ENCODE measurements at places on chromosomes 5 and 9. TPM values are rescaled to one million over a fixed set of nuclear protein-coding genes. Genes with fewer than 3 reads are reported as not detected.

GRCh38 chr9:22373636-22374035 lies 73.0 kb upstream of the DMRTA1 start:
- no peak for DNase-seq

The MELK gene
- total RNA-seq = 26.5 TPM

- DNase-seq = no peak
These were observed 17.0 kb upstream of the ADAM19 start for GRCh38 chr5:157592594-157592993.

DNA sequence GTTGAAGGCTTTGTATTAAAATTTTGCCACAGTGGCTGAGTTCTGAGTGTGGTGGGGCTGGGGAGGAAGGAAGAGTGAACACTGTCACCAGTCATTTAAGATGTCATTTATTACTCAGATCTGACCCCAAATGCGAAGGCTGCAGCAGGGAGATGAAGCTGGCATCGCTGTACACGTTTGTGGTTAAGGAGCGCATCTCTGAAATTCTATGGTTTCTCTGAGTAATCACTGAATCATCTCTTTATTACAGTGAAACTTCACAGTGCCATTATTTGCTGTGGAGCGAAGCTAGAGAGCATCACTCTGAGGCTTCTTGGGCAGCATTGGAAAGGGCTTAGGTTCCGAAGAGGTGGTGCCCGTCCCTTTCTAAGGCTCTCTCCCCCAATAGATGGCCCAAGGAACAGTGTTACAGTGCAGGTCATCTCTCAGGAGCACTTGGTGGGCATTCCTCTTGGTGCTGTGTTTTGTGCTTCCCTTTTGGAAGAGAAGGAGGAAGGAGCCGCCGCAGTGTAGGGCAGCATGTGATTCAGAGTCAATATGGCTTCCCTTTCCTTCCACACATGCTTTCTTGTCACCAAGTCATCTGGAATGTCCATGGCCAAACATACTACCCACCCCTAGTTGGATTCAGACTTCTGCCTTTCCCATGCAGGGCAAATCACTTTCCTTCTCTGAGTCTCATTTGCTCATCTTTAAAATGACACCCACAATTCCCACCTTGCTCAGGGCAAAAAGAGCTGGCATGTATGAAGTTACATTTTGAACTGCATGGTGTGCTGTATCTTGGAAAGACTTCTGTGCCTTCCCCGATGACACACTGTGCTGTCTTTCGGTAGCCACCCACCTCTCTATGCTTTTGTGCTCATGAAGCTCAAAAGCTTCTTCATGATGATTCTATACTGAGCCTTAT lies 9.3 kb upstream of the TEX48 start:
- no peak for DNase-seq

The ADAMTS12 gene
- 1.6 TPM for total RNA-seq

The OLFM1 gene
- 28.3 TPM for total RNA-seq

The CFAP157 gene
- total RNA-seq = 0.05 TPM

DNA sequence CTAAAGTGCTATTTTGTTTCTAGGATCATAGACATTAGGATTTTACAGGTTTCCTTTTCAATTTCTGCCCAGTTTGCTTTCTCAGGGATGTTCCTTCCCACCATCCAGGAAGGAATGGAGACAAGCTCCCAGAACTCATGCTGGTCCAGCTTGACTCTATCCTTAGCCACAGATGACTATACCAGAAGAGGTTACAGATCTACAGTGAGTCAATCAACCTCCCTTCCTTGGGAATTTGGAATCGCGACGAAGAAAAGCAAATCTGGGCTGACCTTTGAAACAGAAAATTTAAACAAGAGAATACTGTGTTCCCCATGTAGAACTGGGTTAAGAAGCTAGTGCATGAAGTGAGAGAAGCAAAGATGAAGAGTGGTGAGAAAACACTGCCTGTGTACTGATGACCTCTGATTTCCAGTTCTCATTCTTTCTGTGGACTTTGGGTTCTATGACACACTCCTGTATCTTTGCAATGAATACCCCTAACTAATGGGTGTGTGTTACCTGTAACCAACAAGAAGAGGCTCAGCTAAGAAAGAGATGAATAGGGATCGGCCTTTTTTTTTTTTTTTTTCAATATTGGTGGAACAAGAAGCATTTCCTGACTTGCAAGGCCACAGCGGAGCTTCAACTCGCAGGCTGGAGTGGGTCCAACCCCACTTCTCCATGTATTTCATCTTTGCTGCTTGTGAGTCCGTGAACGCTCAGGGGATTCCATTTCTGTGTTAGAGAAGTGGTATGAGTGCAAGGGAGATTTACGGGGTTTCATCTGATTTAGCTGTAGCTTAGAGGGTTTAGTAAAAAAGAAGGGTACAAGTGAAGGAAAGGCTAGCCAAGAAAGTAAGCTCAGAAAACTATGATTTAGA lies 563.9 kb upstream of the CLINT1 start:
- DNase-seq = no peak

The NMRK1 gene
- total RNA-seq = 26.1 TPM

DNA sequence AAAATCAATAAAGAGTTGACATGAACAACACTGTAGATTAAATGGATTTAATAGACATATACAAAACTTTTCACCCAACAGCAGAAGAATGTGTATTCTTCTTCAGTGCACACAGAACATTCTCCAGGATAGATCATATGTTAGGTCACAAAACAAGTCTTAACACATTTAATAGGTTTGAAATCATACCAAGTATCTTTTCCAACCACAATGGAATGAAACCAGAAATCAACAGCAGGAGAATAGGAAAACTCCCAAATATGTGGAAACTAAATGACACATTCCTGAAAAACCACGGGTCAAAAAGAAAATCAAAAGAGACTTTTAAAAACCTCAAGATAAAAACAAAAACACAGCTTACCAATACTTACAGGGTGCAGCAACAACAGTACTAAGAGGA lies 790.1 kb upstream of the ZNF608 start:
- DNase-seq = no peak

The CXXC5 gene
- 73.2 TPM for total RNA-seq

DNA sequence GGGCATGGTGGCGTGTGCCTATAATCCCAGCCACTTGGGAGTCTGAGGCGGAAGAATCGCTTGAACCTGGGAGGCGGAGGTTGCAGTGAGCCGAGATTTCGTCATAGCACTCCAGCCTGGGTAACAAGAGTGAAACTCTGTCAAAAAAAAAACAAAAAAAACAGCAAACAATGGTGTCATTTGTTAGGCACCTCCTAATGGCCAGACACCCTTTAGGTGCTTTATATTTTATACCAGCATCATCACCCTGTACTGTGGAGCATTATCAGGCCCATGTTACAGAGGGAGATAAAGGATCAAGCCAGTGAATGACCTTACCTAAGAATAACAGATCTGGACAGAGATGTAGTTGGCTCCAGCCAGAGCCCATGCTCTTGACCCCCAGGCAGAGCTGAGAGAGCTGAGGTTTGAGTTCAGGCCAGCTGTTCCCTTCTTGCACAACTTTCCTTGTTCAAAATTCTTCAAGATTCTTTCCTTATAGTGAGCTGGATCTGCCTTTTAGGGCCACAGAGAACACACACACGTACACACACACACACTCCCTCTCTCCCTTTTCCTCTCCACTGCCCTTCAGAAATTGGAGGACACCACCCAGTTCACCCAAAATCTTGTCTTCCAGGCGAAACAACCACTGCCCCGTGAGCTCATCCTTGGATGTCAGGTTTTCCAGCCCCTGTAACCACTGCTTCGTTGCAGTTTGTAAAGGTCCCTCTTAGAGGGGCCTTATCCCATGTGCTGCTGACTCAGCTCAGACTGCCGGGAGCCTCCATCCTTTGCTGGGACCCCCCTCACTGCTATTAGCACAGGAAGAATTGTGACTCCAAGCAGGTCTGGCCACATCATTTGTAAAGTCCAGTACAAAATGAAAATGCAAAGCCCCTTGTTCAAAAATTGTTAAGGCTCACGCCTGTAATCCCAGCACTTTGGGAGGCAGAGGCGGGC lies 10.4 kb upstream of the PTGES start:
- DNase-seq = no peak

- DNase-seq = no peak
These were observed 69.7 kb upstream of the DAPK1 start for GRCh38 chr9:87427851-87428506.

- DNase-seq = no peak
These were observed 29.8 kb upstream of the CLPTM1L start for GRCh38 chr5:1374679-1375055.

The SIT1 gene
- total RNA-seq = 174 TPM

GRCh38 chr5:143693651-143694252 lies 118.2 kb upstream of the HMHB1 start:
- DNase-seq = no peak

The CNTNAP3 gene
- 2.8 TPM for total RNA-seq

The BTNL9 gene
- total RNA-seq = 6.3 TPM

GRCh38 chr5:174717826-174718455 lies 6.4 kb upstream of the MSX2 start:
- no peak for DNase-seq

GRCh38 chr5:133106761-133107572 lies 55.2 kb downstream of the HSPA4 start:
- DNase-seq = peak; percentile 27

The CCL27 gene
- total RNA-seq = 4.4 TPM

GRCh38 chr9:126675147-126675467 lies 61.4 kb downstream of the LMX1B start:
- no peak for DNase-seq

The SLC1A3 gene
- 2.6 TPM for total RNA-seq

The DRD1 gene
- total RNA-seq = 0.80 TPM

All from thymus (tissue), 14 donors.